ENCODE measurements at places on chromosomes 16 and 17.

- DNase-seq = no peak
Measured at GRCh38 chr17:77271411-77271810, 130.6 kb downstream of the SEC14L1 start.

DNA sequence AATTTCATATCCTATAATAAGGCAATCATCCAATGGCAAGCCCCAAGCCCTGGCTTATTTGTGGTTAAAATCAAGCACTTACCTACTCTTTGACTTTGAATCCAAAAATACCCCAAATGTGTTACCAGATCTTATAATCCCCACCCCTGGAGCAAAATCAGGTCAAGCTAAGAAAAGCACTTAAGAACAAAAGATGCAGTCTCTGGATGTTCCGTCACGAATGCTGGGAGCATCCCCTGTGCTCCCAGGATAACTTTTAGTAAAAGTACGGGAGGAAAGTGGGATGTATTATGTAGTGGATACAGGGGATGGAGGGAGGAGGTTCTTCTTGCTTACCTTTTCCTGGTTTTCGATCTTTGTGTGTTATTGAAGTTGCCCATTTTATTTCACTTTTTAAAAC is 29.5 kb downstream of the SHISA9 start:
- no peak for DNase-seq

DNA sequence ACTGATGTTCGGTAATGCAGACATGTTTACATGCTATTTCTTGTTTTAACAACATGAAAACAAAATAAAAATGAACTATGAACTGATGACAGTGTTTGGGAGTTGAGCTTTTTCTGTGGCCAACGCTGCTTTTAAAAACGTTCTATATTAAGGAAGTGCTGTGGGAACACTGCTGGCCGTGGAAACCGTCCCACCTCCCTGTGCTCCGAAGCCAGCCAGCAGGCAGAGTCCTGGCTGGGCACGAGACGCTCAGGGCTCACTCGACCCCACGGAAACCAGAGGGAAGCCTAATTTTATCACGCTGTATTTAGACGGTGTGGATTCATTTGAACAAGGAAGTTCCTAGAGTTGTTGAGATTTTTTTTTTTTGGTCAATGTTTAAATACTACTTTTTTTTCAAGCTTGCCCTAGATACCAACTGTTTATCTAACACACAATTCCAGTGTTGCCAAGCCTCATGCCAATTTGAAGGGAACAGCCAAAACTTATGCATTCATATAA is 25.8 kb downstream of the ADCY9 start:
- DNase-seq = no peak

DNA sequence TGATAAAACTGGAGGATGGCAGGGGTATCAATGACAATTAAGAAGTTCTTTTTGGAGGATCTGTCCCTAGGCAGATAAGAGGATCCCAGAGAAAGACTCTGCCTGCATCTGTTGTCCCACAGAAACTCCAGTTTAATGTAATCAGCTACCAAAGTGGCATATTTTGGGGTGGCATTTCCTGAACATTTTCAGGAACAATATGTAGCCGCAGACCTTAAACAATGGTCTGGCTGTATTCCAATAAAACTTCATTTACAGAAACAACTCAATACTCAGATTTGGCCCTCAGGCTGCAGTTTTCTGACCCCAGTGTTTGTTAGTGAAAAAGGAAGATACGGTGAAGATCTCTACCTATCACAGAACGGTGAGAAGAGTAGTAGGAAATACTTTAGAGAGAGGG is 46.1 kb downstream of the KCNJ16 start:
- DNase-seq = no peak
